ENCODE measurements at places on chromosomes 6 and 20. TPM values are rescaled to one million over a fixed set of nuclear protein-coding genes. Genes with fewer than 3 reads are reported as not detected.

Gene TSPO2
- total RNA-seq = not detected

Gene HDDC2
- 36.8 TPM for total RNA-seq

Gene SLC13A3
- 3.4 TPM for total RNA-seq

Gene PAX1
- not detected for total RNA-seq

- no peaks in the 10 kb centered on the region for H3K27me3 ChIP-seq
- no peak for DNase-seq
- H3K36me3 ChIP-seq = no peaks in the 10 kb centered on the region
- H3K4me3 ChIP-seq = no peak overlapping the region
- no peak overlapping the region for H3K27ac ChIP-seq
- H3K4me1 ChIP-seq = no peaks in the 10 kb centered on the region
Measured at GRCh38 chr20:21570285-21570992, 56.6 kb upstream of the NKX2-2 start.

GRCh38 chr20:2680046-2680445 lies 12.5 kb upstream of the EBF4 start:
- H3K4me1 ChIP-seq = no peaks in the 10 kb centered on the region
- no peaks in the 10 kb centered on the region for H3K27me3 ChIP-seq
- H3K27ac ChIP-seq = no peak overlapping the region
- no peak overlapping the region for H3K4me3 ChIP-seq

GRCh38 chr20:25177890-25178321 lies 17.6 kb upstream of the ENTPD6 start:
- H3K27me3 ChIP-seq = no peaks in the 10 kb centered on the region
- peak overlapping the region; percentile 41 for H3K27ac ChIP-seq
- H3K4me3 ChIP-seq = no peak overlapping the region
- no peaks in the 10 kb centered on the region for H3K36me3 ChIP-seq
- peaks cover 26% of the 10 kb centered on the region for H3K4me1 ChIP-seq

DNA sequence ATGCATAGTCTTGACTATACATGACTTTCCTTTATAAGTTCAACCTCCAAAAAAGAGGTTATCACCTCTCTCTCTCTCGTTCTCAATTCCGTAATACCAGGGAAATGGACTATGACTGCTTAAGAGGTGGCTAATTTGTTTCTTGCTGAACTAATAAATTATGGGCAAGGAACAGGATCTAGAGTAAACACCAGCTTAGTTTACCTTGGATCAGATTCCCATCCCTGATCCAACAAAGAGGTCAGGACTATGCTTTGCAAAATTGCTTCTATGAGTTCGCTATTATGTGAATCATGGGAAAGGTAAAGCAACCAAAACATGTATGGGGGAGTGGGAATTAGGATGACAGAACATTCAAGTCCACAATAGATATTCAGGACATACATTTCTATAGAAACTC lies 630.7 kb downstream of the HACE1 start:
- H3K27me3 ChIP-seq = no peaks in the 10 kb centered on the region
- H3K27ac ChIP-seq = no peak overlapping the region
- no peaks in the 10 kb centered on the region for H3K36me3 ChIP-seq

GRCh38 chr6:3997177-3997770 lies 81.7 kb downstream of the FAM217A start:
- H3K4me1 ChIP-seq = peaks cover 3% of the 10 kb centered on the region
- DNase-seq = no peak
- H3K27me3 ChIP-seq = no peaks in the 10 kb centered on the region

GRCh38 chr6:116218866-116219265 lies 35.0 kb downstream of the TSPYL4 start:
- no peak overlapping the region for H3K27ac ChIP-seq
- no peaks in the 10 kb centered on the region for H3K36me3 ChIP-seq
- H3K27me3 ChIP-seq = no peaks in the 10 kb centered on the region
- no peak overlapping the region for H3K4me3 ChIP-seq
- DNase-seq = no peak
- H3K4me1 ChIP-seq = no peaks in the 10 kb centered on the region

DNA sequence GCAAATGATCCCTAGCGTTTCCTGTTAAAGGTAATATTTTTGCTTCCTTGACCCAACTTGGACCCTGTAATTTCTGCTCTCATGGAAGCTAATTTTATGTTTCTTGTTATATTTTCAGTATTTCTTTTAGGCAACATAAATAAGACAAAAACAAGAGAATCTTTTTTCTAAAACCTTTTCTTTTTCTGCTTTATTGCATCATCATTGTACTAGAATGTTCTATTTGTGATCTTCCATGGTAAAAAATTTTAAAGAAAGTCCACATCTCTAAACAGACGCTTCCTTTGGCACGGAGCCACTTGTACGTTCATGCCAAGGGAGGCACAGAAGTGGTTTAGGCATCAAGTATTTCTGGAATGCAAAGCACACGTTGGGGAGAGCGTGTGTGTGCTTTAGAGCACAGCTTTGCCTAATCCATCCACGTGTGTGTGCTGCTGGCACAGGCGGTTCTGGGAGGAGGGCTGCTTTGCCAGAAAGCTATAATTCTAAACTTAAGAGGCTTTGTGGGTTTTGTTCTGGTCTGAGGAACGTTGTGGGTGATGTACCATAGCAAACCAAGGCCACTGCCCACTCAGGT lies 98.3 kb downstream of the SASH1 start:
- DNase-seq = peak; percentile 54
- H3K36me3 ChIP-seq = no peaks in the 10 kb centered on the region
- no peak overlapping the region for H3K27ac ChIP-seq
- no peaks in the 10 kb centered on the region for H3K27me3 ChIP-seq

All from body of pancreas (tissue), 4 donors.